ENCODE measurements at places on chromosomes 7 and 10. TPM values are rescaled to one million over a fixed set of nuclear protein-coding genes. Genes with fewer than 3 reads are reported as not detected.

DNA sequence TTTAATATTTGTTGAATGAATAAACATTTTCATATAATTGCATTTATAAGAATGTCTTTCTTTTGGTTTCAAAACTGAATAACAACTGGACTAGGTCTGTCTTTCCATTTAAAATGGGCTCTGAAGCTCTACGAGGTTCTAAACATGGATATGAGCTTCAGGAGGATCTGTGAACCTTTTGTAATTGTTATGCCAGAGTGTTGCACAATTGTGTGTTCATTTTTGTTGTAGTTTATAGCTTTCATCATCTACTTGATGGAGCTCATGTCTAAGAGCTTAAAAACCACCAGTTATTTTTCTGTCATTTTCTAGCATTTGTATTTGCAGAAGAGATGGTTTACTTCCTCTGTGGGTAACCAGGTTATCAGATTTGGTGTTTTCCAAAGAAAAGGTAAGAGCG lies 265.7 kb upstream of the NPY start:
- DNase-seq: no peak

GRCh38 chr7:138258197-138258559 lies 181.9 kb downstream of the AKR1D1 start:
- DNase-seq: no peak

GRCh38 chr7:17136126-17136525 lies 162.3 kb upstream of the AHR start:
- no peak for DNase-seq

- DNase-seq: no peak
These were observed 43.5 kb downstream of the NHLRC2 start for GRCh38 chr10:113897693-113898618.

DNA sequence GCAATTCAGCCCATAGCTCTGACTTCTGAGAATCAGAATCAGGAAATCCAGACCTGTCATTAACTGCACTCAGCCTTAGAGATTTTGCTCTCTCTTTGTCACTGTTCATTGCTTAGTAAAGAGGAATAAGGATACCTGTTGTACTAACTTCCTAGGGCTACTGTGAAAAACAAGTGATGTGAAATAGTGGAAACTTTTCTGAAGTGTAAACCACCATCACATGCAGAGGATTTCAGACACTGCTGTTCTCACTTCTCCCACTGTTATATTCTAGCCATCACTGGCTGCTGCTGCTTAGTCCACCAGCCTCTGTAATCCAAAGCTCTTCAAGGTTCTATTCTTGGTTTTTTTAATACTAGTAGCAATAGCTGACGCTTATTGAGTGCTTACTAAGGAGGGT lies 129.6 kb upstream of the CCDC6 start:
- no peak for DNase-seq

GRCh38 chr10:18476076-18476647 lies 175.2 kb downstream of the NSUN6 start:
- no peak for DNase-seq

- no peak for DNase-seq
These were observed 179.5 kb upstream of the TMEM106B start for GRCh38 chr7:12031638-12032037.

DNA sequence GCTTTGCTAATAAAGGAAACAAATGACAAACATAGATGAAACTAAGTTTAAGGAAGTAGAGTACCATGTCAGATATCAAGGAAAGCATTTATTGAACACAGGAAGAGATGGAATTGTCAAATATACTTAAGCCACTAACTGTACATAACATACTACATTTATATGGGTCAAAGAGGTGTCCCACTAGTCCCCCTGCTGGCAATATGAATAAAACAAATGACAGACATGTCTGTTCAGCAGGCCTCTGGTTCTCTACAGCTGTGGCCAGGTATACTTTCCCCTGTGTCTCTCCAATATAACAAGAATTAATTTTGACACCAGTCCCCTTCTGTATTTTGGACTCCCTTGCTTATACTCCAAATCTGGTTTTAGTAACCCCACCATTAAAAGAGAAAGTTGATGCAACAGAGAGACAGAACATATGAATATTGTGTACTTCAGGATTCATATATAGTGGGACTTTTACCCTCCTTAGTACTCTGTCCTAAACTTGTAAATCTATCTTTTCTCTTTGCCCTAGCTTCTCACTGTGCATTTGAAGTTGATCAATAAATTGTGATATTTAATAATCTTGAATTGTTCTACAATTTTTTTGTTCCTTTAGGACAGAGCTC lies 42.9 kb downstream of the CD36 start:
- no peak for DNase-seq

- DNase-seq: no peak
These were observed 77.5 kb upstream of the CUX1 start for GRCh38 chr7:101739775-101740398.

GRCh38 chr10:48517911-48518811 lies 86.7 kb downstream of the ARHGAP22 start:
- no peak for DNase-seq

GRCh38 chr7:159084069-159084801 lies 60.4 kb downstream of the VIPR2 start:
- no peak for DNase-seq

DNA sequence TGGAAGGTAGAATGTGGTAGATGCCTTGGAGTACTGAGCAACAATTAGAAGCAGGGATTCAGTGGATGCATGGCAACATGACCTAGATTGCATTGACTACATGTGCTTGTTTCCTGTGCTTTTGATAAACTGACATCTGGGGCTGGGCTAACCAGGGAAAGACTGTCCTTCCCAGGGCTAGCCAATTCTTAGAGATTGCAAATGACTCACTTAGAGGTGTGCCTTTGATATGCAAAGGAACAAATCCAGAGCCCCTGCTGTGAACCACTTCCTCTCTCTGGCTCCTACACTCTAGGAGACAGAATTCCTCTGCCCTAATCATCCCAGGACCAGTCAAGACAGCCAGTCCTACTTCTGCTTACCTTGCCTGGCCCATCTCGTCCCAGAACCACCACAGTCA lies 651.5 kb downstream of the LRMDA start:
- no peak for DNase-seq

GRCh38 chr10:103657061-103657591 lies 163.6 kb downstream of the NEURL1 start:
- no peak for DNase-seq

- no peak for DNase-seq
These were observed 663.5 kb downstream of the SORCS1 start for GRCh38 chr10:106500925-106501525.

DNA sequence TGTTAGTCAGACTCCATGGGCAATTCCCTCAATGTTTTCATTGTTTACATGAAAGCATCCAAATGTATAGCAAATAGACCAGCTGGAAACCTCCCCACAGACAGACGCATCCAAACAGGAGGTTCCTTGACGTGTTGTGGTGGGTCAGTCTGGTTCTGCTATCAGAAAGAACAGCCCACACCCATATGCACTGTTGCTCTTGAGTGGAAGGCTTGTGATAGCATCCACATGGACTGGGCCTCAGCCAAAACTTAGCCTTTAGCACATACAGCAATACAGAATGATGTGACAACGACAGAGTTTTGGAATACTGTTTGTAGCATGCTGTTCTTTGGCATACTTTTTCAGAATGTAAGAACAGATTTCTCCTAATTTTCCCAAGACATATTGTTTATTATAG lies 299.2 kb upstream of the ETV1 start:
- DNase-seq: no peak

GRCh38 chr10:24457661-24458318 lies 248.9 kb downstream of the KIAA1217 start:
- peak; percentile 12 for DNase-seq

- no peak for DNase-seq
These were observed 261.2 kb downstream of the C7orf25 start for GRCh38 chr7:42650701-42651100.

- no peak for DNase-seq
These were observed 39.1 kb downstream of the PDE1C start for GRCh38 chr7:32030904-32031692.

GRCh38 chr10:61302124-61302523 lies 151.1 kb downstream of the TMEM26 start:
- no peak for DNase-seq

DNA sequence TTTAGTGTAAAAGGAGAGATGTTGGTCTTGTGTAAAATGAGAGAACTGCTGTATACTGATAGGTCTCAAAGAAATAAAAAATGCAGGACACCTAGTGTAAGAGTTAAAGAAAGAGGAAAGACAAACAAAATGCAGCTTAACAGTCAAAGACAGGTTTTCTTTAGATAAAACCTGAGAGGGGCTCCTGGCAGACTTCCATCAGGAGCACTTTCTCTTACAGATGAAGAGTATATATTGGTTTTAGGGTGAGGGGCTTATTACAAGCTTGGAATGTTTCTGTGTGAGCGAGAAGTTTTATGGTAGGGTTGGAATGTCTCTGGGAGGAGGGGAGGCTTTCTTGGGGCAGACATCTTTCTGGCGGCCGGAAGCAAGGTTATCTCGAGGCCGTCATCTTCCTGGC lies 16.2 kb downstream of the ACBD7 start:
- DNase-seq: no peak

GLI3 gene
- total RNA-seq: 9.8 TPM

PLCE1 gene
- 3.5 TPM for total RNA-seq

CAPZA2 gene
- 203 TPM for total RNA-seq

AKR1E2 gene
- total RNA-seq: 15.2 TPM

IDE gene
- 47.6 TPM for total RNA-seq

HYAL4 gene
- not detected for total RNA-seq

OR6B1 gene
- total RNA-seq: not detected

PKD1L1 gene
- total RNA-seq: 0.20 TPM

SFXN2 gene
- 6.4 TPM for total RNA-seq

SHH gene
- total RNA-seq: 134 TPM
